ENCODE measurements at places on chromosomes 3 and 15.

- no peak for DNase-seq
Measured at GRCh38 chr3:50193286-50193685, 1.9 kb downstream of the GNAT1 start.

GRCh38 chr3:108006077-108006771, 84.6 kb downstream of the CD47 start:
- DNase-seq = no peak

DNA sequence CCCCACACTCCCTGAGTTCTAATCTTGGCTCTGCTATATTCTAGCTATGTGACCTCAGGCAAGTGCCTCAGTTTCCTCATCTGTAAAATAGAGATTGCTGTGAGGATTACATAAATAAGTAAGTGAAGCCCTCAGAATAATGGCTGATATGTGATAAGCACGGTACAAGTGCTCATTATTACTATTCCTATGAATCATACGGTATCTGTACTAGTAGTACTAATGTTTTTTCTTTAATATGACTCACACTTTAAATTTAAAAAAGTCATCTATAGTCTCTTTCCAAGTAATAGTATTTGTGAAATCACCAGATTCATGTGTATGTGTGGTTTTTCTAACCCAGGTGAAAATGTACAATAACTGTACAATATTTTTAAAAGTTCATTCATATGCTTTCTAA, 58.7 kb downstream of the CLDN11 start:
- DNase-seq = no peak

DNA sequence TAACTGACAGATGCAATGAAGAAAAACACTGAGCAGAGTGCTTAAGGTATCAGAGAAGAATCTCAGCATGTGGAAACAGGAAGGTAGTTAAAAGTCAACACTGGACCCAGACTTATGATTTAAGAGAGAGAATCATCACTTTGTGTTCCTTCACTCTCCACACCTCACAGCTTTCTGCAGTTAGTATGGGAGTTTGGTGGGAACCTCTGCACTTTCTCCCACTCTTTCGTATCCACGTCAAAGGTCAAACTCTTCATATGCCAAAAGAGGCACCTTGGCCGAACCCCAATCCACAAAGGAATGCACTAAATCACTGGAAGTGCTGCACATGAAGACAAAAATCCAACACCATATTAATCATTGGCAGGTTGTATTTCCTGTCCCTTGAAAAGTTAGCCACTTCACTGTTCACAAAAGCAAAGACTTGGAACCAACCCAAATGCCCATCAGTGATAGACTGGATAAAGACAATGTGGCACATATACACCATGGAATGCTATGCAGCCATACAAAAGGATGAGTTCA, 361.2 kb downstream of the MAGI1 start:
- no peak for DNase-seq

- DNase-seq = no peak
Measured at GRCh38 chr3:82556113-82556512, 794.7 kb upstream of the GBE1 start.

GRCh38 chr3:189921770-189922169, 198.9 kb downstream of the P3H2 start:
- no peak for DNase-seq
